Thymus (tissue), 14 donors: ENCODE measurements at places on chromosomes 2 and 18.
A peak's percentile ranks its signal among the peaks of the same experiment; 100 is the strongest.

DNA sequence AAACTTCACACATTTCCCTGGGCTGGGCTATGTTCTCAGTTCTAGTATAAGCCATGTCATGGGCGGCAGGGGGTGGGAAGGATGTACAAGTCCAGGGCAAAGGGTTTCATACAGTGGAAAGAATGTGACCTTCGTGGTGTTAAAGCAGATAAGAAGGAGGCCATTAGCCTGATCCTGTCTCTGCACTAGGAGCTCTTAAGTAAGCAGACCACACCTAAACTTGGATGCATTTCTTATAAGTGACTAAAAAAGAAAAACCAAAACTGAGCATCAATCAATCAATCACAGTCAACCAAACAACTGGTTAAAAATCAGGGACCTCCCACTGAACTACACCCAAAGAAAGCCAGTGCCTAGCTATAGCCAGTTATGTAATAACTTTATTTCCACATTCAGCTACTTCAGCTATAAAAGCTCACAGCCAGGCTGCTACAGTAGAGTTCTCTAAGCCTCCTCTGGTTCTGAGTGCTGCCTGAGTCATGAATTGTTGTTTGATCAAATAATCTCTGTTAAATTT is 46.8 kb upstream of the RIOK3 start:
- no peak for DNase-seq

- DNase-seq, result no peak
These were observed 104.2 kb upstream of the LYPD1 start for GRCh38 chr2:132774189-132774588.

DNA sequence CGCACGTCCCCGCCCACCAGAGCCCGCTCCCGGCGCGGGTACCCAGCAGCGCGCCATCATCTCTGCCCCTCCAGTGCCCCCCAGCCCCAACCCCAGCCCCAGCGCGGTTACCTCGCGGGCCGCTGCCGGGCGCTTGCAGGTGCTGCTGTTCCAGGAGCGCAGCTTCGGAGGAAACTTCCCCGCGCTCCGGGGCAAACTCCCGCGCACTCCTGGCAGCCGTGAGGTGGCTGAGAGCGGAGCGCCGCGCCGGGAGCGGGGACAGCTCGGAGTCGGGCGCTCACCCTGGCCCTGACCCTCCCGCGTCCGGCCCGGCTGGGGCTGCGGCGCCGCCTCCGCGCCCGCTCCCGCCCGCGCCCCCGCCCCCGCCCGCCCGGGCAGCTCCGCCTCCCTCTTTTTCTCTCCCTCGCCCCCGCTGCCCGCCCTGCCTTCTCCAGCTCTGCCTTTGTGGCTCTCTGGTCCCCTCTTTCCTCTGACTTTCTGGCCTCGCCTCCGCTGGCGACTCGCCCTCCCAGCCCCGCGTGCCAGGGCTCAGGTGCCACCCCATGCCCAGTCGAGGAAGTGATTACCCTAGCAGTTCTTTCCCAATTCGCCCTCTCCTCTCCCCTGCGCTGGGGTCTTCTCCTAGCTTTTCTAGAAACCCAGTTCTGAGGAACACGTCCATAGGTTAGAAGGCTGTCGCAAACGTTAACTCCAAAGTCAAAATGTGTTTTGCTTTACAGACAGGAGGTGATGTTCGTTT is at the start of gene CHST9:
Gene CHST9, minus strand, starts transcription at position 284 of the 739 bp plus-strand sequence. CDS start 42,499 bp downstream, outside the sequence.
- no peak for DNase-seq

GRCh38 chr2:96506907-96507240 is 1.7 kb upstream of the NEURL3 start:
- DNase-seq, result no peak

GRCh38 chr2:232457121-232458011 is 1.4 kb downstream of the ALPI start:
- DNase-seq, result no peak

- no peak for DNase-seq
These were observed 31.3 kb downstream of the ABI2 start for GRCh38 chr2:203359450-203359849.

DNA sequence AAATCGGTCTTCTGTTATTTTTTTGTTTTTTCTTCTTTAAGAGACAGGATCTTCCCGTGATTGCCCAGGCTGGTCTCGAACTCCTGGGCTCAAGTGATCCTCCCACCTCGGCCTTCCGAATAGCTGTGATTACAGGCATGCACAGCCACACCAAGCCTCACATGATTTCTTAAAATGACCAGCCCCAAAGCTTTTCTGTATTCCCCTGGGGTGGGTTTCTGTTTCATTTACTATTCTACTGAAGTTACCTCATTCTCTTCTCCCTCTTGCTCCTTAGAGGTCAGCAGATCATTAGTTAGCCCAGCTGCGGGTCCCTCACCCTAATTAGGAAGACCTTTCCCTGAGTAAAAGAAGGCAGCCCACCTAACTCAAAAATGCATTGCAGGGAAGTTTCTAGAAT is 27.6 kb downstream of the SLC1A4 start:
- DNase-seq, result no peak

DNA sequence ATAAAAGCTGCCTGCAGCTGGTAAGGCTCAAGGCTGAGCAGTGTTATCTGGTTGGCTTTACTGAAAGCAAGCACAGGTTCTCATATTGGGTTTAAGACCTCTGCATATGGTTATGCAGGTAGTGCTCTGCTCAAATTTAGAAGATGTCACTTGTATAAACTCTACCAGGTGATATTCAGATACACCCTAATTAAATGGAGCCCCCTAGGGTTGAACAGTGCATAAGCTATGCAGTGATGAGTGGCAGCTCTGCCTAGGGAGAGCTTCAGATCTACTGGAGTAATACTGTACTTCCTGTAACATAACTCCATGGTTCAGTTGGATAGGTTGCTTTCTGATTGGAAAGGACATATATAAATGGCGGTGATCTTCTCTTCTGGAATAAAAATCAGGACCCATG is 222.7 kb downstream of the CYRIA start:
- no peak for DNase-seq

GRCh38 chr2:240958366-240959213 is 39.8 kb upstream of the SNED1 start:
- DNase-seq, result no peak

GRCh38 chr18:59835605-59836379 is 64.0 kb upstream of the PMAIP1 start:
- DNase-seq, result no peak

GRCh38 chr2:173231042-173231441 is 123.6 kb upstream of the CDCA7 start:
- DNase-seq, result peak; percentile 68

DNA sequence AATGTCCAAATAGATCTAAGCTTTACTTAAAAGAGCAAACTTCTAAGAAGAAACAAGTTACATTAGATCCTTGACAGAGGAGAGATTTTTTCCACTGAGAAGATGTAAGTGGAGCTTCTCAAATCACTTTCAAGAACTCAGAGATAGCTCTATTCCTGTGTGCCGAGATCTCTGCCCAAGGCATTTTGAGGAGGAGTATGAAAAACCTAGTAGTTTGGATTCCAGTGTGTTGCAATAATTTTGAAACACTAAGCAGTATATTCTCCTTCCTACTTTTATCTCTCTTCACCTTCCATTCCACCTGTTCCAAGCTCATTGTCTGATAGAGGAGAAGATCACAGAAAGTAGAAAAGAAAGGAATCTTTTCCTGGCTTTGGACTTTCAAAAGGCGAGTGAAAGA is 192.0 kb upstream of the TANK start:
- DNase-seq, result no peak

GRCh38 chr2:191758518-191759507 is 80.9 kb downstream of the NABP1 start:
- DNase-seq, result peak; percentile 58

GRCh38 chr2:235389626-235390025 is 104.2 kb upstream of the AGAP1 start:
- no peak for DNase-seq

DNA sequence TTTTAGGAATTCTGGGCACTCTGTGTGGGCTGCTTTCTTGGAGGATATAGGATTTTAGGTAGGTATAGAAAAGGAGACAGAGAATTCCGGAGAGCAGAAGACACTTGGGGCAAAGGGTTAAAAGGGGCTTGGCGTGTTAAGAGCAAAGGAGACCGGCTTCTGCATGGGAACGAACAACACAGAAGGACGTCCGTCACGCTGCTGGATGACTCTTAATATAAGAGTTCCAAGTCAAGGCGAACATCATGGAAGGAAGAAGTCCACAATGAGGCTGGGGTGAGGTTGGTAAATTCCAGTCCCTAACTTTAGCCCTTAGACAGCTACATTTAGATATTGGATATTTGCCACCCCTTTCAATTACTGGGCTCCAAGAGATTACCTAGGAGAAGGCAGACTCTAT is 15.9 kb upstream of the SLC20A1 start:
- no peak for DNase-seq

- DNase-seq, result no peak
These were observed 30.2 kb downstream of the XDH start for GRCh38 chr2:31384351-31384750.

- no peak for DNase-seq
These were observed 3.9 kb downstream of the KCTD1 start for GRCh38 chr18:26544451-26544850.
